ENCODE measurements at places on chromosomes 3 and 15.

DNA sequence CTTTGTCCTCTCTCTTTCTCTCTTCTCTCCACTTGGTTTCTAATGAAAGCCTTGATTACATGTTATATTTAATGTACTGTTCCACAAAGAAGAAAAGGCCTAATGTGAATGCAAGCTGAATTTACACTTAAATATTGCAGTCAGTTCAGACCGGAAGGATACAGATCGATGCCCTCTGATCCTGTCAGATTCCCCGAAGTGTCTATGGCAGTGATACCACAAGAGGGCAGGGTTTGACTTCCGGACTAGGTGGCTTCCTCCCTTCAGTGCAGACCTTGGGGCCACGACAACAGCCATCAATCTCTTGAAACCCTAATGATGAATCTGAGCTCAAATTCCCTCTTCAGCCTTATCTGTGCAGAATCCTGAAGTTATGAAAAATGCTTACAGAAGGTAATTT, 29.5 kb downstream of the AGTR1 start:
- DNase-seq: no peak

DNA sequence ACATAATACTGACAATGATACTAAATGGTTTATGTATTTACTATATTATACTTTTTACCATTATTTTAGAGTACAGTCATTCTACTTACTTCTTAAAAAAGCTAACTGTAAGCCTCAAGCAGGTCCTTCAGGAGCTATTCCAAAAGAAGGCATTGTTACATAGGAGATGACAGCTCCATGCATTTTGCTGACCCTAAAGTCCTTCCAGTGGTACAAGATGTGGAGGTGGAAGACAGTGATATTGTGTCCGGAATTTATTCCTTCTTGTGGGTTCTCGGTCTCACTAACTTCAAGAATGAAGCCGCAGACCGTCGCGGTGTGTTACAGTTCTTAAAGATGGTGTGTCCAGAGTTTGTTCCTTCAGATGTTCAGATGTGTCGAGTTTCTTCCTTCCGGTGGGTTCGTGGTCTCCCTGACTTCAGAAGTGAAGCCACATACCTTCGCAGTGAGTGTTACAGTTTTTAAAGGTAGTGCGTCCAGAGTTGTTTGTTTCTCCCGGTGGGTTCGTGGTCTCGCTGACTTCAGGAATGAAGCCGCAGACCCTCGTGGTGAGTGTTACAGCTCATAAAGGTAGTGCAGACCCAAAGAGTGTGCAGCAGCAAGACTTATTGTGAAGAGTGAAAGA, 20.9 kb downstream of the AVEN start:
- DNase-seq: no peak

DNA sequence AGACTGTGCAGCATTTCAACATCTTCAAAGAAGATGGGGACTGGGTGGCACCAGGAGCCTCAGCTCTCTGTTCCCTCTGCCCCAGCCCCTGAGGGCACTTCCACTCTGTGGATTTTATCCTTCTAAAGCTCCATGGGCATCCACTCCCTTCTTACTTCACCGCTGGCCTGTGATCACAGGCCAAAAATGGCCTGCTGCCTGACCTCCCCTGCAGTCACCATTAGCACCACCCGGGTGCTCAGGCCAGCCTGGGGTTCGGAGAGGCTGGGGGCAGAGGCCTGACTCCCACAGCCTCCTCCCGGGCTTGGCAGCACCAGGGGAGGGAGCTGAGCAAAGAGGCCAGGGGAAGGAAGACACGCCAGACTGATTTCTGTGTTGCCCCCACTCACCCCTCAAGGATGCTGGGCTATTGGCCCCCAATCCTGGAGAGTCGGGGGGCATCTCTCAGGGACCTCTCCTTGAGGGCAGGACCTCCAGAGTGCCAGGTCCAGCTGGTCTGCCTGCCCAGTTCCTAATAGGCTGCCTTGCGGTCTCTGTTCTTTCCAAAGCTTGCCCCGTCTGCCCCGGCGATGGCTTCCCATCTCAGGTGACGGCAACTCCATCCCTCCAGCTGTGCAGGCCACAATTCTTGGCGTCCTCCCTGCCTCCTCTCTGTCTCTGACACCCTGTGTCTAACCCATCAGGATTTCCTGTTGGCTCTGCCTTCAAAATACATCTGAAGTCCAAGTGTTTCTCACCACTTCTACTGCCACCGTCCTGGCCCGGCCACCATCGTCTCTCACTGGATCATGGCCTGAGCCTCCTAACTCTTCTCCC, 67.1 kb downstream of the EXOG start:
- DNase-seq: no peak

GRCh38 chr3:178434206-178434805, 101.9 kb upstream of the KCNMB2 start:
- DNase-seq: no peak

- no peak for DNase-seq
These were observed 4.0 kb upstream of the IL17RD start for GRCh38 chr3:57169108-57169507.

- no peak for DNase-seq
These were observed 86.6 kb upstream of the NEO1 start for GRCh38 chr15:72965671-72966070.

- DNase-seq: no peak
These were observed 63.6 kb downstream of the ZNF621 start for GRCh38 chr3:40588406-40588805.

DNA sequence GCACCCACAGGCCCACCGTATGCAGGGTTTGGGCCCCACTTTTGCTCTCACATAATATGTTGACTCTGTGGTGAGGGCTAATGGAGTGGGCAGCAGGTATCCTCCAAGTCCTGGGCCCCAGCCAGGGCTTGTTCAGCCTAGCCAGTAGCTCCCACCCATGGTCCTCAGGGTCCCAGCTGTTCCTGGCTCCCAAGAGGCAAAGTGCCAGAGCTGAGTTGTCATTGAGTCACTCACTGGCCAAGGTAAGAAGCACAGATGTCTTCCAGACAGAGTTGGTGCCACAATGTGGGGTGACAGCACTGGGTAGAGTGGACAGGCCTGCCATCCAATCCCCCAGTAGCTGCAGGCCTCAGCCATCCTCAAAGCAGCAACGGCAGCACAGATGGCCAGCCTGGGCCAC, 4.3 kb downstream of the SHF start:
- no peak for DNase-seq

- DNase-seq: no peak
These were observed 32.6 kb upstream of the SPATA16 start for GRCh38 chr3:173173652-173174051.

GRCh38 chr3:50639055-50639494, 22.1 kb downstream of the MAPKAPK3 start:
- DNase-seq: no peak

DNA sequence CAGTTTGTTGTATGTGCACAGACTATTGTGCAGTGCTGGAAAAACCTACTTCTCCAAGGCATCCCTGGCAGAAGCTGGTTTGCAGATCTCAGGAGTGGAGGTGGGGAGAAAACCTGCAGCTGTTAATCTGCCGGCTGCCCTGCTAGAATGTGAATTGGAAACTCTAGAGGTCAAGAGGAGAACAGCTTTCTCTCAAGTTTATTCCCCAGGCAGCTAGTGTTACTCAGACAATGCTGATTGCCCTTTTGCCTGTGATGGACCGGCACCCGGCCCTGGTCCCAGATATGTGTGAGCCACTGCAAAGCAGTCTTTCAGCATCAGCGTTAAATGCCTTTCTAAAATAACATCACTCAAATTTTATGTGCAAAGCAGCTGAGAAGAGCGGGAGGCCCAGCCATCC, 129.7 kb upstream of the TPM1 start:
- DNase-seq: no peak

- DNase-seq: no peak
These were observed 164.1 kb upstream of the NSMCE3 start for GRCh38 chr15:29433507-29434248.

DNA sequence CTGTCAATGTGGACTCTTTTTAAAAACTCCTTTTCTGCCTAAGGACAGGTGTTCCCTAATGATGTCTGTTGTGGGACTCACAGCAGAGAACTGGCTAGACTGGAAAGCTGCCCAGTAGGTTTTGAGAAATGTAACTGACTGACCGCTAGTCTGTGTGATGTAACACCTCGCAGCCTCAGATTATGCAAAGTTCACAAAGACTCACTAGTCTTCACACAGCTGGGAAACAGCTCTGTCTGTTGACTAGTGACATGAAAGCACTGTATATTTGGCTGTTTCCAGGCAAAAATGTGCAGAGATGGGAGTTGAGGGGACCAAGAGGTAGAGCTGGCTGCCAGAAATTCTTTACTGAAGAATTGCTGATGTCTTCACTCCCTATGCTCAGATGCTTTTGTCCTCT, 10.3 kb downstream of the PDZRN3 start:
- no peak for DNase-seq

Measured in glomerular endothelial cell (primary cell).